Testis (tissue), 5 donors: ENCODE measurements at places on chromosomes 11 and 22. TPM values are rescaled to one million over a fixed set of nuclear protein-coding genes. Genes with fewer than 3 reads are reported as not detected.

Gene RIMBP3C
- total RNA-seq: 17.5 TPM

- no peak for DNase-seq
Observed at GRCh38 chr11:72588421-72589410, 85.5 kb downstream of the PDE2A start.

GRCh38 chr11:67505605-67506396 lies 638 bp upstream of the PITPNM1 start:
- peak; percentile 90 for DNase-seq

DNA sequence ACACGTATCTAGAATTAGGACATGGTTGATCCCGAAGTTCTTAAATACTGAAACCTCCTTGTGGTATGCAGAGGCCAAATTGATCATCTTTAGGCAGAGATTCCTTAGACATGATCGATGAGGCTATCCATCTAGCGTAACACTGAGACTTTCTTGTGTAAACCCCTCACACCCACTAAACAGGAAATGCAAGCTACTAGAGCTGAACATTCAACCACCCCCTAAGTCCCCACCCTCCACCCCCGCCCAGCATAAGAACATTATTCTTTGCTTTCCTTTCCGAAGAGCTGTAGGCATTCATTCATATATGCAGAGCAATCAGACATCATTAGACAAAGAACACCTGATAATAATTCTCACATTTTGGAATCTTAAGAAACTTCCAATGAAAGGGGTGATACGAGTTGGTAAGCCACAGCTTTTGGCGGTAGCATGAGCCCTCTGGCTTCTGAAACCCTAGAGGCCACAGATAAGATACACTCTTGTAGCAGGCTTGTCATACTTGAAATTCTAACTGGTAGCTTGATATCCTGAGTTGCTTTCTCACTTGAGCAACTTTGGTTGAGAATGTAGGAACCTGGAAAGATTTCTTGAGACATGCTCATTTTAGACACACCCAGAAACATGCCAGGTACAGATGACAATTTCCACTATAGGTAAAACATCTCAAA lies 42.2 kb downstream of the FLI1 start:
- DNase-seq: no peak

GRCh38 chr11:71263386-71263785 lies 11.0 kb upstream of the SHANK2 start:
- DNase-seq: no peak

Gene PPP1CA
- total RNA-seq: 129 TPM

GRCh38 chr11:32109138-32109537 lies 18.3 kb downstream of the RCN1 start:
- no peak for DNase-seq

Gene CDC45
- 38.8 TPM for total RNA-seq

Gene PYGM
- total RNA-seq: 12.1 TPM

Gene PARVG
- 14.1 TPM for total RNA-seq

DNA sequence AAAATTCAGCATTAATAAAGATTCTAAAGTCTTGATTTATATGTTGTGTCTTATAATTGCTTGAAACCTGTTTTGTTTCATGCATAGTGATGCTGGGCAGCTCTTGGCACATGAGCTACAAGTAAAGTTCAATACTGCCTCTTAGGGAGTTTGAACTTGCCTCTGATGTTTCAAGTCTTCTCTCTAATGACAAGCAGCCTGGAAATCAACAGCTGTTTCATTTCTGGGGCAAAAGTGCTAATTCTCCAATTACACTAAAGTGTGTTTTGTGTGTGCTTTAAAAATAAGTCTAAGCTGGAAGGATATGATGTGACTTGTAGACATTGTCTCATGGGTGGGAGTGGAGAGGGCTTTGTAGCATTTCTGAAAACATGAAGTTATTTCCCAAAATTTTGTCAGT lies 23.7 kb upstream of the SESN3 start:
- no peak for DNase-seq

DNA sequence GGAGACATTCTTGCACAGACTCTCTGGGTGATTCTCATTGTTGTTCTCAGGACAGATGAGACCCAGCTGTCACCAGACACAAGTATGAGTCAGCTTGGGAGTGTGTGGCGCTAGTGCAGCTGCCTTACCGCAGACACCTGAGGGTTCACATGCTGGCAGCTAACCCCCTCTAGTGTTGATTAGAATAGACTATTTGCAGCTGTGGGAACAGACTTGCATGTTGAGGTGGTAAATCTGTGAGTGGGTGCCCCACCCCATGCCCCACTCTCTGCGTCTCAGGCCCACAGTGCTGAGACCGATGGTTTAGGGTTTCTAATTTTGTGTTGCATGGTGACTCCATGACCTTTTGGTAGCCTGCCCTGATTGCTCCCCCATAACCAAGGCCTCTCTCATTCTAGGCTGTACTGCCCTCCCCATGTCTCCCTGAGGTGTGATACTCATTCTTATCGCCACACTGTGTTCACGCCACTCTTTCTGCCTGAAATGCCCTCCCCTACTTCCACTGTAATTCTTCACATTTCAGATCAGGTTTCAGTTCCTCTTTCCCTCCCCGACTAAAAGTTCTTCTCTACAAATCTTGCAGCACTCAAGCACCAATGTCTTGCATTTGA lies 73.7 kb upstream of the KIRREL3 start:
- no peak for DNase-seq

Gene RASGRP2
- 24.0 TPM for total RNA-seq

- DNase-seq: no peak
Observed at GRCh38 chr11:83035070-83035854, 36.4 kb downstream of the RAB30 start.

GRCh38 chr11:26027887-26028286 lies 304.0 kb upstream of the ANO3 start:
- no peak for DNase-seq

Gene C11orf86
- total RNA-seq: 0.25 TPM

Gene MS4A4E
- total RNA-seq: 3.8 TPM

Gene ST14
- 0.55 TPM for total RNA-seq

Gene MUC15
- total RNA-seq: not detected

Gene YPEL4
- total RNA-seq: 3.4 TPM

Gene TSPAN32
- 1.0 TPM for total RNA-seq

GRCh38 chr11:127862406-127862805 lies 725.0 kb downstream of the ETS1 start:
- DNase-seq: no peak

- DNase-seq: peak; percentile 9
Observed at GRCh38 chr11:12105471-12105870, 4.9 kb upstream of the MICAL2 start.

- DNase-seq: no peak
Observed at GRCh38 chr11:124736736-124737135, 3.0 kb upstream of the NRGN start.

GRCh38 chr11:61011229-61011870 lies 39.9 kb downstream of the CD6 start:
- DNase-seq: no peak

DNA sequence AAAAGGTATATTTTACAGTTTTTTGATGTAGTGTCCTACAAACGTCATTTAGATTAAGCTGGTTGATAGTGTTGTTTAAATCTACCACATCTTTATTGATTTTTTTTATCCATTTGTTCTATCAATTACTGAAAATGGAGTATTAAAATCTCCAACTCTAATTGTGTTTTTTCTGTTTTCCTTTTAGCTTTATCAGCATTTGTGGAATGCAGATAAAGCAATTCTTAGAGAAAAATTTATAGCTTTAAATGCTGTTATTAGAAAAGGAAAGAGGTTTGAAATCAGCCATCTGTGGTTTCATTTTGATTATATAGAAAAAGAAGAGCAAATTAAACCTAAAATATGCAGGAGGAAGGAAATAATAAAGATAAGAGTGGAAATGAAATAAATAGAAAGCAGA lies 39.4 kb upstream of the CBX6 start:
- DNase-seq: no peak

DNA sequence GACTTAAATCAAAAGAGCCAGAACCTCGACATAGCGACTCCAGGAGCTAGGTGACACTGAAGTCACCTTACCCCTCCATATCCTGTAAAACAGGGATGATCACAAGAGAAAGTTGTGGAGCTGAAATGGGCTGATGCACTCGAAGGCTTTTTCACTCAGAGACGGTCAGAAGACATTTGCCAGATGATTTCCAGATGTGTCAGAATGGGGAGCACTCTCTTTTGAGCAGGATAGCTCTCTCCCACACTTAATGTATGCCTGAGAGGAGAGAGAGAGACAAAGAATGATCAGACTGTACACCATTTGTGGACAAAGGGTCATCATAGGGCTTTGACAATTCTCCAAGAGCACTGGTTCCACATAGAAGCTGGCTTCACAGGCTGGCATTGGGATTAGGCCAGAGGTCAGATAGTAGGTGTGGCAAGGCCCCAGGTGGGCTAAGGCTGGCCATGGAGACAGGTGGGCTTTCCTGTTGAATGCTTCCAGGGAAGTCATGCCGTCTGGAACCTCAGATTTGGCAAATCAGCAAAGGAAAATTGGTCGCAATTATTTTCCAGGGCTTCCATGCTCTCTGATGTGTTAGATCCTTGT lies 42.3 kb upstream of the ETS1 start:
- DNase-seq: no peak

- peak; percentile 72 for DNase-seq
Observed at GRCh38 chr11:18706330-18707243, 8.0 kb downstream of the TMEM86A start.

Gene EXPH5
- 0.71 TPM for total RNA-seq

Gene KIAA0930
- total RNA-seq: 62.4 TPM

DNA sequence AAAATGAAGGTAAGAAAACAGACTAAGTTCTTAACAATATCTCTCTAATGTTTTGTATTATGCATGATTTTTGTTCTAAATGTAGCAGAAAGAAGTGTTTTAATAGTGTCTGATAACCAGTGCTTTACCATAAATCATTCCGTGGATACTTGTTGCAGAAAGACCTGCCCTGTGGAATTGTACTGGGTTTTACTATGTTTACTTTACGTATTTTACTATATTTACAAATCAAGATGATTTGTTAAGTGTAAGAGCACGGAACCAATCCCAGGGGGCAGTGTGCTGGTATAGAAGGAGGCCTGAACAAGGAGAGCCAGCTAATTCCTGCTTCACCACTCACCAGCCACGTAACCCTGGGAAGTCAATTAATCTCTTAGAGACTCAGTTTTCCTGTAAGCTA lies 1.4 kb downstream of the HTR3B start:
- DNase-seq: no peak

GRCh38 chr11:65536412-65537295 lies 11.8 kb downstream of the SCYL1 start:
- DNase-seq: no peak

Gene JAML
- total RNA-seq: 3.5 TPM

GRCh38 chr11:4960877-4961276 lies 5.4 kb upstream of the OR51A2 start:
- no peak for DNase-seq

DNA sequence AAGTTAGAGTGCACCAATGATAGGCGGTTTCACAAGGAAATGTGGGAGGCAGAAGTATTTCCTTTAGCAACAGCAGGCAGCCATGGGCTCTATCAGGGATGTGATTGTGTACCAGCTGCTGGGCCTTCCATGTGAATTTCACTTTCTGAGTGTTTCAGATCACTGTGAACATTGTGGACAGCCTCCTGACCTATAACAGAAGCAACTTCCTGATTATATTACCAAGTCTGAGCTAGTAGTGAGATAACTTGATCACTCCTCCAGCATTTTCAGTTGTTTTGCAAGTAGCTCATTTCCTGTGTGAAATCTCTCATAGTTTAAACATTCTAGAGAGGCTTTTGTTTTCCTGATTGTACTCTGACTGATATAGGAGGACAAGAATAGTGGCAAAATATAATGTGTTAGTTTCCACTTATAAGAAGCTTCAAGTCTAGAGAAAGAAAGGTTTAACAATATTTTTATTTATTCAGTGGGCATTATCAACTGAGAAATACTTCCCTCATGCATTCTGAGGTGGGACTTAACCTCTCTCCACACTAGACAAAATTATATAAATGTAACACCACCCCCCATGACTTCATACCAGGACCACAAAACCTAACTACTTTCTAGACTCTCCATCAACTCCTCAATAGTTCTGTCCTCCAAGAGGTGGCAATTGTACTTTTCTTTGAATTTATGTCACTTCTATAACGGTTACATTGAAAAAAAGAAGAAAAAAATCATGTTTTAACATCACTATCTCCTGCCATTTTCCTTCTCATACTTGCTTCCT lies 184.2 kb upstream of the LUZP2 start:
- no peak for DNase-seq

DNA sequence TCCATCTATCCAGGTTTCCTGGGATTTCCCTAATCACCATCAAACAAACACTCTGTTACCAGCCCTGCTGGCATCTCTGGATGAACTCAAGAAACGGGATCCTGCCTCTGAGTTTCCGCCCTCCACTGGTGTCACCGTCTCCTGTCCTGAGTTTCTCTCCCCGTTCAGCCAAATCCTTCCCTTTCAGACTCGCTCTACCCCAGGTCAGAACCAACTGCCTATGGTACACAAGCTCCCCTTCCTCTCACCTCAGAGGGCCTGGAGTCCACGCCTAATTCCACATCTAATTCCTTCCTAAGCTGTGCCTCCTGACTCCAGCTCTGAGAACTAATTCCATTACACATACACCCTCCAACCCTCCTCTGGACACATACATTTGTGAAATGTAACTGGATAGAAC lies 96.1 kb downstream of the SHANK2 start:
- DNase-seq: no peak

DNA sequence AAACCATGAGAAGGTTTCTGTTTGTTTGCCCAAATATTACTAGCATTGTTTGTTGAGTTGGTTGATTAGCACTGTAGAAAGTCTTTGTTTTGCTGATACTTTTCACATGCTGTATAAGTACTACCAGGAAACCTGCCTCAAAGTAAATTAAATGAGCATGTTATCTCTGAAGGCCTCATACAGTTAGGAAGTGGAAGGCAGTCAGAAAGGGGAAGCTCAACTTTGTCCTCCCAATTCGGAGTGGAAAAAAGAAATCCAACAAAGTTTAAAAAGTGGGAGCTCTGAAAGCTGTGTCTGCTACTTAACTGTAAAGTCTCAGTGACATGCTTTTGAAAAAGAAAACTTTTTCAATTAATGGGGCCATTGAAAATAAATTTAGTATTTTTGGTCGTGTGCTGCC lies 188.3 kb upstream of the BLID start:
- DNase-seq: no peak

Gene OR2AT4
- total RNA-seq: 0.94 TPM

- peak; percentile 41 for DNase-seq
Observed at GRCh38 chr11:72573072-72573854, 101.0 kb downstream of the PDE2A start.

DNA sequence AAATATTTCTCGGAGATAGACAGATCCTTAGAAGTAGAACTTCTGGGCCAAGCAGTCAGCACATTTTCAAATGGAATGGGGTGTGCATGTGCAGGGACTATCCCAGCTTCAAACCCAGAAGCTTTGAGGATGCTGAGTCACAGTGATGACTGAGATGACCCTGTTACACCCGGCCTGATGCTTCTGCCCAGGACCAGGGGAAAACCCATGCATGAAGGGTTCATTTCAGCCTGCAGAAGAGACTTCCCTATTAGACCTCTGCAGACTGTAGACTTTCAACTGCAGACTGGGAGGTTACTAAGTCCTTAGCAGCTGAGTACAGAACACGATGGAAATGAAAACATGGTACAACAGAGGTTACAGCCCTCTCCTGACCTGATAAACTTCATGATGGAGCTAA lies 3.6 kb upstream of the OR2AT4 start:
- no peak for DNase-seq

Gene ESAM
- 10.6 TPM for total RNA-seq
